ENCODE measurements at places on chromosomes 6 and 20. TPM values are rescaled to one million over a fixed set of nuclear protein-coding genes. Genes with fewer than 3 reads are reported as not detected.

DNA sequence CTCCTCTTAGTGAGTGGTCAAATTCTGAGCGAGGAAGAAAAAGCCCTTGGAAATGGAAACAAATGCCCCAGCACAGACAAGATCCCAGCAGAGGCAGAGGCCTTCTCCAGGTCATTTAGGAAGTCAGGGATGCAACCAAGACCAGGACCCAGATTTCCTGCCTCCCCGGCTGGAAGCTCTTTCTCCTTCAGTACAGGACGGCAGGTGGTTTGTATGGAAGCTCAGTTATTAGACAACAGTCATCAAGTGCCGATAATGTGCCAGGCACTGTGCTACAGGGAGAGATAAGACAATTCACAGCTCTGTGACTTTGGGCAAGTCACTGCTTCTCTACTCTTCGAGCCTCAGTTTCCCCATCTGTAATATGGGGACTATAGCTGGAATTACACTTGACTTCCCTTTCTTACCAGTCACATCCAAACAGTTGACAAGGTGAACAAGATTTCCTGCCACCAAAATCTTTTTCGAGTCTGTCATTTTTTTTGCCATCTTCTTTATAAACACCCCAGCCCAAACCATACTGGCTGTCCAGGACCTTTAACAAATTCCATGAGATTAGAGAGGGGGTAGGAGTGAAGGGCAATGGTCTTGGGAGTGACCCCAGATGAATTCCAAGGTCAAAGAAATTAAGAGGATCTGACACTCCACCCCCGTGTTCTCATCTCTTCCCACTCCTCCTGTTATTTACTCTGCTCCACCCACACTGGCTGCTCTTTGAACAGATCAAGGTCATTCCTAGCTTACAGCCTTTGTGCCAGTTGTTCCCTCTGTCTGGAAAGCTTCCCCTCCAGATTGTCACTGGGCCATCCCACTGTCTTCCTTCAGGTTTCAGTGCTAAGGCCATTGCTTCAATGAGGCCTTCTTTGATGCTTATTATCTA is 6.0 kb downstream of the MMP9 start:
- no peak overlapping the region for H3K27ac ChIP-seq
- no peak for DNase-seq
- H3K36me3 ChIP-seq = no peaks in the 10 kb centered on the region
- peaks cover 54% of the 10 kb centered on the region for H3K27me3 ChIP-seq

GRCh38 chr6:165767228-165767627 is 104.2 kb upstream of the PDE10A start:
- no peaks in the 10 kb centered on the region for H3K4me1 ChIP-seq

DNA sequence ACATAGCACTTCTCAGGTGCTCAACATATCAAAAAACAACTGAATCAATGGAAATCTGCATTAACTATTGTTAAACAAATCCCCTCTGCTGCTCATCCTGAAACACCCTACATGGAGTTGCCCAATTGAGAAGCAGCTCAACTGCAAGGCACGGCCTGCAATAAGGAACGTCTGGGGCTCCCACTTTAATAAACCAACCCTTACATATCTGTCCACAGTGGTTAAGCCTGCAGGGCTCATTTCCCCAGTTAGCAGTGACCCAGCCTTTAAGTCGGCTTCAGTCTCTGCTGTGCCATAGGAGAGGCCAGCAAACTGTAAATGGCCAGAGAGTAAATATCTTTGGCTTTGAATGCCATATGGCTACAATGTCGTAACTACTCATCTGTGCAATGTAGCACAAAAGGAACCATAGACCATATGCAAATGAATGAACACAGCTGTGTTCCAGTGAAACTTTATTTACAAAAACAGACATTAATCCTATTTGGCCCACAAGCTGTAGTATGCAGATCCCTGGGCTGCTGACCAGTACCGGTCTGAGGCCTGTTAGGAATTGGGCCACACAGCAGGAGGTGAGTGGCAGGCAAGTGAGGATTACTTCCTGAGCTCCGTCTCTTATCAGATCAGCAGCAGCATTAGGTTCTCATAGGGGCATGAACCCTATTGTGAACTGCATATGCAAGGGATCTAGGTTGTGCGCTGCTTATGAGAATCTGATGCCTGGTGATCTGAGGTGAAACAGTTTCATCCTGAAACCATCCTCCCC is 522.7 kb upstream of the CDH4 start:
- no peak overlapping the region for H3K27ac ChIP-seq
- H3K27me3 ChIP-seq = no peaks in the 10 kb centered on the region
- no peaks in the 10 kb centered on the region for H3K36me3 ChIP-seq

GRCh38 chr6:2434116-2434515 is 188.7 kb upstream of the GMDS start:
- no peak for DNase-seq
- no peaks in the 10 kb centered on the region for H3K36me3 ChIP-seq
- no peak overlapping the region for H3K27ac ChIP-seq
- H3K4me3 ChIP-seq = no peak overlapping the region
- H3K27me3 ChIP-seq = no peaks in the 10 kb centered on the region
- no peaks in the 10 kb centered on the region for H3K4me1 ChIP-seq

GRCh38 chr6:35787266-35788218 is 6.7 kb downstream of the CLPSL1 start:
- H3K36me3 ChIP-seq = no peaks in the 10 kb centered on the region
- DNase-seq = no peak
- H3K27ac ChIP-seq = no peak overlapping the region
- H3K4me3 ChIP-seq = no peak overlapping the region
- peaks cover 29% of the 10 kb centered on the region for H3K27me3 ChIP-seq
- no peaks in the 10 kb centered on the region for H3K4me1 ChIP-seq

- DNase-seq = no peak
- H3K27ac ChIP-seq = no peak overlapping the region
- H3K4me3 ChIP-seq = no peak overlapping the region
- H3K36me3 ChIP-seq = no peaks in the 10 kb centered on the region
- H3K27me3 ChIP-seq = no peaks in the 10 kb centered on the region
Measured at GRCh38 chr6:56363796-56364430, 116.5 kb upstream of the COL21A1 start.

Gene XKR7
- not detected for total RNA-seq

Gene LPA
- not detected for total RNA-seq

All from activated CD8-positive, alpha-beta T cell treated with anti-CD3 and anti-CD28 coated beads for 36 hours (primary cell).